Activated T-helper 1 cell treated with Interleukin-2 at 50 U/mL for 16 hours (primary cell): ENCODE measurements at places on chromosomes 16 and 17.
A peak's percentile ranks its signal among the peaks of the same experiment; 100 is the strongest.

DNA sequence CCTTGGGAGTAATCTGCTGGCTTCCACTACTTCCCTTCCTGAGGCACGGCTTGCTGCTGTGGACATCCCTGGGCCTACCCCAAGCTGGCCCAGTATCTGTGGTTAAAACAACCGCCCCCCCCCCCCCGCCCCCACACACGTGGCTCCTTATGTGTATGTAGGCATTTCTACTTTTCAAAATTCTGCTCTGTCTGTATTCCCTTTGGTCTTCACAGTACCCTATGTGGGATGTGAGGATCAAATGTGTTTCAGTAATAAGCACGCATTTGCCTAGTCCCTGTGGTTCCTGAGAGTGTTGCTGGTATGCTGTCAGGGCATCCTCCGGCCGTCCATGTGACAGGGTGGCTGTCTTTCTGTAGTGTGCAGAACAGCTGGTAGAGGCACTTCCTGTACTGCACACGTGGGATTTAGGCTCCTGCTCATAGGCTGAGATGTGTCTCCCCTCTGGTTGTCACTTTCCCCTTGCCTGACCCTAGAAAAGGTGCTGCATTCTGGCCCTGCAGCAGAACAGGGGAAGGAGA, 2.2 kb downstream of the NT5M start:
- peak; percentile 21 for DNase-seq

DNA sequence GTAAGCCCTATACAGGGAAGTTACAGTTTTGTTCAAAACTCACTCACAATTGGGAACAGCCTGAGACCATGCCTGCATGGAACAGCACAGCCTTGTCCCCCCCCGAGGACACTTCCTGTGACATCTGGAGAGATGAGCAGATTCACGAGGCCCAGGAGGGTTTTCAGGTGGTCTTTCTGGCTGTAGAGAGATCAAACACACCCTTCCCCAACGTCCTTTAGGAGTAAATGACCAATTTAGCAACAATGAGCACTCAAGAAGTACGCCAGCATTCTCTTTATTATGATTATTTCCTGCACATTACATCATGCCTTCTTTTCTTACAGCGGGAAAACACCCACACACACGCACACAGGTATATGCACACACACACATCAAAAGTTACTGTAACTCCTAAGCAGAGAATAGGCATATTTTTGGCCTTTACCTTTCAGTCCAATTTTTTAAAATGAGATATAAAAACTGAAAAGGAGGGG, 39.0 kb downstream of the ADCY9 start:
- DNase-seq: no peak

- no peak for DNase-seq
Measured at GRCh38 chr17:48725004-48725287, 2.0 kb downstream of the PRAC2 start.

DNA sequence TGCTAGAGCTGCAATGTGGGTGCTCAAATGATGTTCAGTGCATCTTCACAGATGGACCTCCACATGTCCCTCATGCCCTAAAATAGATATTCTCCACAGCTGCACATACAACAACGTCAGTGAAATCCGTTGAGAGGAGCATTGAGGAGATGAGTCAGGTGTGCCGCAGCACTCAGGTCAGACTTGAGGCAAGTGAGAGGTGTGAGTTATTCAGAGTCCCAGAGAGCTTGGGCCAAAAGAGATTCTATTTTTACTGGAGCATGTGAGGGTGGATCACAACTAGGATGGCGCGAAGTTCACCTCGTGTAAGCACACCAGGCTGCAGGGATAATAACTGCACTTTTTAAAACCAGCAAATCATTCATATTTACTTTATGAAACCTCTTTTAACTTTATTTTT, 645.3 kb downstream of the MAF start:
- DNase-seq: no peak

DNA sequence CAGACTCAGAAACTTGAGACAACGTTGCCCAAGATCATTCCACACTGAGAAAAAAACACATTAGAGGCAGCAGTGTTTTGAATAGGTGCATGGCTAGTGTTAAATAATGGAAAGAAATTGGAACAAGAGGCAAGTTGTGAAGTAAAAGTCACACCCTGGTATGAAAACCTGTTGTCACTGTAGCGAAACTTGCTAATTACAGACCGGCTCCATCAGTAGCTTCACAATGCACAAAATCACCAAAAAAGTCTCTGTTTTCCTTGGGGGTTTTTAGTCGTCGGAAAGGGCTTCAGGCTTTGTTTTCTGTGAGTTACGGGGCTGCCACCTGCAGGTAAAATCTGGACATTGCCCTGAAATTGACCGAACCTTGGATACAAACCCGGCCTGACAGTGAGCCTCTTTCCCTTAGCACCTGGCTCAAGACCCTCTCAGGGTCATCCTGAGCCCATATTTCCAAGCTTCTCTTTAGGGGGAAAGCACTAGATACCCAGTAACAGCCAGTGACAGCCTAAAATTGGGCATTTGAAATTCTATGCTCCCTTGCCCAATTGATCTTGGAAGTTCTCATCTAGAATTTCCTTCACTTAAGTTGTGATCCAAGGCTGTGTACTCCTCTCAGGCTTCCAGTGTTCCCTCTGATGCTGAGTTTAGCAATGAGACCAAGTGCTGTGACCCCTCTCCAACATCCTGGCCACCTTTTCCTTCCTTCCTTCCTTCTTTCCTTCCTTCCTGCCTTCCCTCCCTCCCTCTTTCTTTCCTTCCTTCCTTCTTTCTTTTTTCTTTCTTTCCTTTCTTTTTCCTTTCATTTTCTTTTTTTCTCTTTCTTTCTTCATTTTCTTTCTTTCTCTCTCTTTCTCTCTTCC, 7.2 kb upstream of the GRB2 start:
- peak; percentile 46 for DNase-seq

GRCh38 chr17:75173526-75173925, 9.2 kb downstream of the SUMO2 start:
- no peak for DNase-seq

DNA sequence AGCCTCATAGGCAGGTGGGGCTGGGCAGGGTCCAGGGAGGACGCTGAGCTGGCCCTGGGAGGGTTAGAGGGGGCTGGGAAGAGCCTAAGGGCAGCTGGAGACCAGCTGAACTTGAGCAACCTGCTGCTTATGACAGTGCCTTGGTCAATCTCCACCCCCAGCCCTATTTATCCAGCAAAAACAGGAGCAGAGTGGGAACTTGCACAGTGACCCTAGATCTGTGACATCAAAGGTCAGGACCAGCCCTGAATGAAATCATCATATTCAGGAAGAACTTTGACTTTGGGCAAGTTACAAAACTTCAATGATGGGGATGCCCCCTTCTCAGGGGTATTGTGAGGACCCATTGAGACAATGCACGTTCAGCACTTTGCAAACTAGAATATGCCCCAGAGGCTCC, 9.4 kb downstream of the CD300LF start:
- DNase-seq: no peak

GRCh38 chr16:50967827-50968612, 183.1 kb downstream of the SALL1 start:
- DNase-seq: no peak

- no peak for DNase-seq
Measured at GRCh38 chr17:61253937-61254574, 145.6 kb upstream of the TBX2 start.

- peak; percentile 55 for DNase-seq
Measured at GRCh38 chr17:58328195-58329034, at the start of gene TSPOAP1. Gene TSPOAP1 (minus strand): TSS chr17:58328795. CDS start chr17:58327920, 875 bp downstream.

DNA sequence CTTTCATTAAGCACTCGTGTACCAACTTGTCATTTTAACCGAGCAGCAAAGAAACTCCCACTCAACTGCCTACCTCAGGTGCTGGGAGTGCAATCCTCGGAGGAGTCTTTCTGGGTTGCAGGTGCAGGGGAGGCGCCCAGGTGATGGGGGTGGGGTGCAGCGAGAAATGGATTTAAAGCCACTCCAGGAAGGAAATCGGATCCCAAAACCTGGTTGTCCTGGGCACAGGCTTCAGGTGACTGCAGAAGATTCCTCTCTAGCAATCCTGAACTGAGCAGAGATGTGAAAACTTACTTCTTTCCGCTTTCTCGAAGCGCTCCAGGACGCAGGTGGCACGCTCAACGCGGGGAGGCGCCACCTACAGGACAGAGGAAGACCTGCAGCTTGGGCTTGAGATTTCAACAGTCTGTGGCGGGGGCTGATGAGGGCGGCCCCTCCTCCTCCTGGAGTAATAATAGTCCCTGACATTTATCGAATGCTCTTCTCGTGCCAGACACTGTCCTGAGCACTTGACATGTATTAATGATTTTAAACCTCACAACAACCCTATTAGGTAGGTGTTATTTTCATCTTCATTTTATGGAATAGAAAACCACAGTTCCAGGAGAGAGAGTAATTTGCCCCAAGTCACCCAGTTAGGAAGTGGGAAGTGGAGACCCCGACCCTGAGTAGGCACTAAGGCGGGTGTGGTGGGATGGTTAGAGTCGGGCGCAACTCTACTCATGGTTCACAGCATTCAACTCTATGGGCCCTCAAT, 27.2 kb upstream of the SKAP1 start:
- peak; percentile 59 for DNase-seq

GRCh38 chr16:50676684-50677225, 4.4 kb downstream of the SNX20 start:
- DNase-seq: no peak

DNA sequence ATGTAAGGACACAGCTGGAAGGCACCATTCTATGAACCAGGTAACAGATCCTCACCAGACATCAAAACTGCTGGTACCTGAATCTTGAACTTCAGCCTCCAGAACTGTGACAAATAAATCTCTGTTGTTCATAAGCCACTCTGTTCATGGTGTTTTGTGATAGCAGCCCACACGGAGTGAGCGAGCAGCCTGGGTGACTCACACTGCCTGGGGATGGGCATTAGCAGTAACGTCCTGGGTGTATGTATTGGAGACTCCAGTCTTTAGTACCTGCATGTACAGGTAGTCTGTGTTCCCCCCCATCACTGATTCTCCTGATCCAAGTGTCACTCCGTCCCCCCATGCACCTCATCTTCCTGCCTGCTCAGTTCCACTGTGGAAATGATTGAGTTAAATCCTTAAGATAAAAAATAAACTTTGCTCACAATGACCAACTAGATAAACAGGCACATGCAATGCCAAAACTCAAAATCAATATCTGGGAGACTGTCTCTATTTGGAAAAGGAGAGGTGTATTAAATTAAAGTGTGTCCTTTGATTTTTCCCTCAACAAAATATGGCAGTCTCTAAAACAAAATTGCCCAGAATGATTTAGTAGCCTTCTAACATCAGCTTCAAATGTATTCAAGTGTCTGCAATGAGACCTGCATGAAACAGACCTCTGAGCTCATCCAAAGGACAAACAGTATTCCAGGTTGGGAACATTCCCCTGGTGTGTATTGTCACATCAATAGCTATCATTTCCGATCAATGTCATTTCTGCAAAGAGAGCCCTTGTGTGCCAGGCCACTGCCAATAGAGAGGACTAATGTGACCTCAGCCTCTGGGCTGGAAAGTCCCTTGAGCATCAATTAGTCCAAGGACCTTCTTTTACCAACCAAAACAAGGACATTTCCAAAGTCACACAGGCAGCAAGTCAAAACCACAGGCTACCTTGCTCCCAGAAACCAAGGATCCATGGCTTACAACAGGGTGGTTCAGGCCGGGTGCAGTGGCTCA, 12.2 kb upstream of the VAT1L start:
- no peak for DNase-seq

- DNase-seq: no peak
Measured at GRCh38 chr17:38569701-38570512, 35.8 kb downstream of the SRCIN1 start.

- no peak for DNase-seq
Measured at GRCh38 chr16:51665436-51665998, 514.4 kb upstream of the SALL1 start.

DNA sequence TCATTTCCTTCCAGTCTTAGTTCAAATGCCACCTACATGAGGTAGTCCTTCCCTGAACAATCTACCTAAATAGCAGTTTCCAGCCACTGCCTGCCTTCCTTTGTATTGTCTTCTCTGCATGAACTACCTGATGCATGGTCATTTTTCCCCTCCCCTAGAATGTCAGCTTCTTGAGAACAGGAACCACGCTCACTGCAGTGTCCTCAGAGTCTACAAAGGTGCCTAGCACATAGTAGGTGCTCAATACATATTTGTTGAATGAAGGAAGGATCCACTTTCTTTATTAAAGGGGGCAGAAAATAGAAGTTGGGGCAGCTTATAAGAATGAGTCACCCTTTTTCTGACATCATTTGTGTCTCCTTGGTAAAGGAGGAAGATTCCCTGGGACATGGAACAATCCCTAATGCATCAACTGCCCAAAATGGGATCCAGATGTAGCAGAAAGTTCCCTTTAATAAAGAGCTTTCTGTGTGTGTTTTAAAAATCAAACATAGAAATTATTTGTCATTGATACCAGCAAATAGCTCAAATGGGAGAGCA, 4.4 kb upstream of the CYLD start:
- DNase-seq: no peak

DNA sequence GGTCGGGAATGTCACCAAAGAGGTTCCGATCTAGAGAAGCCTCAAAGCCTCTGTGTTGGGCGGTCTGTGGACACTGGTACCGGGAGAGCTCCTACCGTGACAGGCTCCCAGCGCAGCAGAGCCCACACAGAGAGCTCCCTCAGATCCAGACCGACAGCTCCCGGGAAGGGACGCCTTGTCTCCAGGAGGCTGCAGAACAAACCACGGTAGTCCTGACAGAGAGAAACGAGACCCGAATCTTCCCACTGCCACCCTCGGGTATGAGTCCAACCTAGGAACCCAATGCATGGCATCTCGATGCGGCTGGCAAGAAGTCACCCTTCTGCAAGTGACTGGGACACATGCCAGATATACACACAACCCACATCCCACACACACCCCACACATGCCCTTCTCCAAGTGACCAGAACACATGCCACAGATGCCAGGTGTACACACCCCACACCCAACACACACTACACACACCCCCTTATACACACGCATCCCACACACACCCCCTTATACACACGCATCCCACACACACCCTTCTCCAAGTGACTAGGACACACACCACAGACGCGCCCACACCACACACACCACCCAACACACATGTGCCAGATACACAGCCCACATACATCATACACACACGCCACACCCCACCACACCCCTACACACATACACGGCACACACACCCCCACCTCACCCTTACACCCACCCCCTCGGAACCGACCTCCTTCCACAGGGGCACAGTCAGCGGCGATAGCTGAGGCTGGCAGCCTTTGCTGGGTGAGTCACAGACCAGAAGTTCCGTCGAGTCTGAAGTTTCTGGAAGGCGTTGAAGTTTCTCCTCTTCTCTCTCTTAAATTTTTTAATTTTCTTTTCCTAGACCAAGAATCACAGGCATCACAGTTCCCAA, 15.9 kb upstream of the CYTH1 start:
- DNase-seq: no peak

DNA sequence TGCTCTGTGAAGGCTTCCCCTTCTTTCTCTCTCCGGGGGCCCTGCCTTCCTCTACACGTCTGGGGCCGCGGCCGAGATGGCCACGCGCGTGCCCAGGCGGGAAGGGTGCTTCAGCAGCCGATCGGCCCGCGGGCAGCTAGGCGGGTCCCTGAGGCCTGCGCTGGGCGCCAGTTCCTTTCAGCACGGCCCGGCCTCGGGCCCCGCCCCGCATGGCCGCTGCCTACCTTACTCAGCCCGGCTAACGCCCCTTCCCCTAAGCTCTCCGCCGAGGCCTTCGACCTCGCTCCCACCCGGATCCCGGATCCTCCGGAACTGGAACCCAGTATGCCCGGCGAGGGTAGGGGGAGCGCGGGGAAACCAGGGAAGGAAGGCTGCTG, 335 bp downstream of the TMEM11 start:
- peak; percentile 9 for DNase-seq

GRCh38 chr17:17896746-17897145, 60.0 kb upstream of the SREBF1 start:
- no peak for DNase-seq

- DNase-seq: no peak
Measured at GRCh38 chr16:83554096-83554495, 253.7 kb upstream of the HSBP1 start.
